ENCODE measurements at places on chromosomes 2 and 18.

- no peak for DNase-seq
Measured at GRCh38 chr2:132654968-132655367, 15.0 kb downstream of the LYPD1 start.

GRCh38 chr2:239723486-239724193 lies 301.5 kb downstream of the NDUFA10 start:
- no peak for DNase-seq

DNA sequence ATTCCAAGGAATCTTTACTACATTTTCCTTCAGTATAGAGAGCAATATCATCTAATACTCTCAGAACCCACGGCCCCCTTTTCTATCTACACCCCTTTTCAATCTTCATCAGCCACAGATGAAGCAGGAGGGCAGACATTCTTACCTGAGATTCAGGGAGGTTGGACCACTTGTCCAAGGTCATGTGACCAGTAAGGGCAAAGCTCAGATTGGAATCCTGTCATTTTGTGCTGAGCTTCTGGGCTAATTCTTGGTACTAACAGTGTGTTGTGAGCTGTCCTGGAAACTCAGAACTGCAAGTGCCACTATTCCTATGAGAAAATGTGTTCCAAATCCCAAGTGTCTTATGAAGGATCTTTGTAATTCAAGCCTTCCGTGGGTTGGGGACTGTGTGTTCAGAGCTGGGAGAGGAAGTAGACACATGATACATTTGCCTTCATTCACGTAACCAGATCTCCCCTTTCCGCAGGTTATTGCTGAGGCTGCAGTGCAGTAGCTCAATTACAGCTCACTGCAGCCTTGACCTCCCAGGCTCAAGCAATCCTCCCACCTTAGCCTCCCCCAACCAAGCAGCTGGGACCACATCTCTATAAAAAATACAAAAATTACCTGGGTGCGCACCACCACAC lies 3.3 kb downstream of the CHRNA1 start:
- no peak for DNase-seq

DNA sequence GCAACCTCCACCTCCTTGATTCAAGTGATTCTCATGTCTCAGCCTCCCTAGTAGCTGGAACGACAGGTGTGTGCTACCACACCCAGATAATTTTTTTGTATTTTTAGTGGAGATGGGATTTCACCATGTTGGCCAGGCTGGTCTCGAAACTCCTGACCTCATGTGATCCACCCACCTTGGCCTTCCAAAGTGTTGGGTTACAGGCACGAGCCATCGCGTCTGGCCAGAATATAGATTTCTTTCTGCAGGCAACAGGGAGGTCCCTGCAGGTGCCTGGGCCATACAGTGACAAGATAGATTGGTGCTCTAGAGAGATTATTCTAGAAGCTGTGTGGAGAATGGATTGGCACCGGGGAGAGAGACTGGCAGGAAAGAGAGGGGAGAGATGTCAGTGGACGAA lies 13.3 kb downstream of the PLCD4 start:
- DNase-seq = no peak

Data from muscle of leg (tissue), 16 donors.